ENCODE measurements at places on chromosomes 2 and 18.

GRCh38 chr18:3688690-3689089, 238.7 kb downstream of the TGIF1 start:
- no peak for DNase-seq

GRCh38 chr2:75570948-75571729, 10.4 kb upstream of the EVA1A start:
- no peak for DNase-seq

- DNase-seq, result peak; percentile 1
Observed at GRCh38 chr2:133676392-133677130, 108.3 kb upstream of the NCKAP5 start.

DNA sequence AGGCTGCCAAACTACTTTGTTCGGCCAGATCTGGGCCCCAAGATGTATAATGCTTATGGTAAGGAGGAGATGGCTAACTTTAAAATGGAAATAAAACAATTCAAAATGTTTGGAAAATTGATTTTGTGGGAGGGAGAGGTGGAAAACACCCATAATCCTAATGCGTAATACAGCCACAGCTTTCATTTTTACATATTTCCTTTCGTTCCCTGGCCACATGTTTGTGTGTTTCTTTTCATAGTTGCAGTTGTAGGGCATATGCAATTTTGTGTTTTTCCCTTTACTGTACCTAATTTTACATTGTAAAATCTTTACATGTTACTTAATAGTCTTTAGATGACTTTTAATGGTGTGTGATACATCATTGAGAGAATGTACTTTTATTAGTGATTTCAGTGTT, 44.6 kb downstream of the KDM3A start:
- DNase-seq, result no peak

GRCh38 chr2:119723186-119723585, 36.5 kb upstream of the PTPN4 start:
- DNase-seq, result no peak

DNA sequence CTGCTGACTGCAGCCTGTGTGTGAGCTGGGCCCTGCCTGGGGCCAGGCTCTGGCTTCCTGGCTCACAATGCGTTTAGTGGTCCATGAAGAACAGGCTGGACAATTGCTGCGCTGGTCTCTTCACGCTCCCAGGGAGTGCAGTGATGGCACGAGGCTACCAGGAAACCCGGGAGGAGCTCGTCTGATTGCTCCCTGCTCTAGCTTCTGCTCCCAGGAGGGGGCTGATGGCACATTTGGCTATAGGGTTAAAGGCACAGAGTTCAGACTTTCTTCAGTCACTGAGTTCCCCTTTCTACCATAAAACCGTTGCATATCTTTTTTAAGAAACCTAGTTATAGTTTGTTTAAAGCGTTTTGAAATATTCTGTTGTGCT, 60.1 kb downstream of the KCNF1 start:
- no peak for DNase-seq

- no peak for DNase-seq
Observed at GRCh38 chr2:101952551-101952950, 39.2 kb upstream of the IL1R2 start.

- DNase-seq, result no peak
Observed at GRCh38 chr2:172995323-172996244, 80.1 kb upstream of the MAP3K20 start.

- DNase-seq, result no peak
Observed at GRCh38 chr2:128467321-128467969, 148.8 kb upstream of the HS6ST1 start.

GRCh38 chr2:25358249-25358815, 16.6 kb upstream of the DNMT3A start:
- no peak for DNase-seq

GRCh38 chr18:21056545-21056944, 55.1 kb downstream of the ROCK1 start:
- DNase-seq, result no peak

GRCh38 chr2:161315380-161315779, 7.2 kb downstream of the PSMD14 start:
- DNase-seq, result no peak

GRCh38 chr2:69017835-69018234, 4.9 kb downstream of the ANTXR1 start:
- no peak for DNase-seq

- DNase-seq, result no peak
Observed at GRCh38 chr2:230614913-230615332, 97.7 kb upstream of the CAB39 start.

DNA sequence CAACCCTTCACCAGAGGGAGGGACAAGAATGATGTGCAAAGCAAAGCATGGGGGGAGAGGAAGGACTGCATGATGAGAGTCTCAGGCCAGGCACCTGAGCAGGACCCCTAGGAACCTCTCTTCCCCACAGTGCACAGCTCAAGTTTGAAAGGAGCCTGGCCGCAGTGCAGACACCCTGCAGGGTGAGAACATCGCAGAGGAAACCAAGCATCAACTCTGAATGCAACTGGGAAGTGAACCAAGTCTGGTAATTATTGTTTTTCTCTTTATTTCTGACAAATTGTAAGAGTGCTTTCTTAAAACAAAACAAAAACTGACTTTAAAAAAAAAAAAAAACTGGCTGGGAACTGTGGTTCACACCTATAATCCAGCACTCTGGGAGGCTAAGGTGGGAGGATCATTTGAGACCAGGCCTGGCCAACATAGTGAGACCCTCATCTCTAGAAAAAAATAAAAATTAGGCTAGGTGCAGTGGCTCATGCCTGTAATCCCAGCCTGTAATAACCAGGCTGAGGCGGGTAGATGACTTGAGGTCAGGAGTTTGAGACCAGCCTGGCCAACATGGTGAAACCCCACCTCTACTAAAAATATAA, 15.3 kb downstream of the NPC1 start:
- no peak for DNase-seq

DNA sequence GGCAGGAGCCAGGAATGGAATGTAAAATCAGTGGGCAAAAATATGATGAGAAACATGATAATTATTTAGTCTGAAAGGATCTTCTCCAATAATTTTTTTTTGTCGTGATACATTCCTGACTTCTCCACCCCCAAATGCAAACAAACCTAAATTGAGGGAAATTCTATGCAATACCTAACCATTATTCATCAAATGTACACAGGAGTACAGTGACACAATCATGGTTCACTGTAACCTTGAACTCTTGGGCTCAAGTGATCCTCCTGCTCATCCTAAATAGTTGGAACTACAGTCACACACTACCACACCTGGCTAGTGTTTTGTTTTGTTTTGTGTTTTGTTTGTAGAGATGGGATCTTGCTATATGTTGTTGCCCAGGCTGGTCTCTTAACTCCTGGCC, 46.5 kb downstream of the RAB10 start:
- DNase-seq, result no peak

GRCh38 chr2:118992740-118993391, 50.9 kb downstream of the MARCO start:
- DNase-seq, result no peak

Measured in erythroblast (primary cell).